ENCODE measurements at places on chromosomes 1 and 21.

DNA sequence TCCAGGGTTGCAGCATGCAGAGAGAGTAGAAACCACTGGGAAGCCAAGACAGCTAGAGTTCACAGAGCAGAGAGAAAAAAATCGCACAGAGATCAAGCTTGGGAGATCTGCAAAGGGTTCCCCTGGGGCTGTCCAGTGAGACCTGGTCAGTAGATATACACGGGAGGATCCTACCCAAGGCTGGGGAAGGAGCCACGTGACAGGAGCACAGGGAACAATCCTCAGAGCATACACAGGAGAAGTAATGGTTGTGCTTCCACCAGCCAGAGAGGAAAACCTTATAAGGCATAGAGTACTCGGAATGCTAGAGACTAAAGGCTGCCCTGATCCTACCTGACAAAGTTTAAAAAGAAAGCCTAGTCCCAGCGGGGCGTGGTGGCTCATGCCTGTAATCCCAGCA, 53.9 kb downstream of the GABPA start:
- H3K36me3 ChIP-seq = no peaks in the 10 kb centered on the region
- no peak for DNase-seq
- no peaks in the 10 kb centered on the region for H3K4me1 ChIP-seq
- no peak overlapping the region for H3K4me3 ChIP-seq
- H3K27ac ChIP-seq = no peak overlapping the region
- no peaks in the 10 kb centered on the region for H3K27me3 ChIP-seq

DNA sequence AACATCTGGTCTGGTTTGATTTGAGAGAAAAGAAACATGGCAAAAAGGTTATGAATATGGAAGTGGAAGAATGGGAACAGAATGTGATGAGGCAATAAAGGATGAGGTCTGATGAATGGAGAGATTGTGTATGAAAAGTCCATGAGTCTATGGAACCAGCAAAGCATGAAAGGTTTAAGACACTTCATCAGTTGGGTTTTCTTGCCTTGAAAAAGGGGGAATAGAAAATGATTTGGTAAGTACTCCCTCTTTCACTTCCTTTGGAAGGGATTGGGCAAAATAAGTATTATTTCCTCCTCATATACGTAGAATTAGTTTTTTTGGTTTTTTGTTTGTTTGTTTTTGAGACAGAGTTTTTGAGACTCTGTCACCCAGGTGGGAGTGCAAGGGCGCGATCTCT, 155.8 kb downstream of the TRIM33 start:
- H3K36me3 ChIP-seq = no peaks in the 10 kb centered on the region
- no peaks in the 10 kb centered on the region for H3K27me3 ChIP-seq
- no peak overlapping the region for H3K27ac ChIP-seq
- DNase-seq = no peak

GRCh38 chr1:33849211-33849610, 14.7 kb upstream of the HMGB4 start:
- H3K4me3 ChIP-seq = no peak overlapping the region
- DNase-seq = no peak
- H3K4me1 ChIP-seq = no peaks in the 10 kb centered on the region

DNA sequence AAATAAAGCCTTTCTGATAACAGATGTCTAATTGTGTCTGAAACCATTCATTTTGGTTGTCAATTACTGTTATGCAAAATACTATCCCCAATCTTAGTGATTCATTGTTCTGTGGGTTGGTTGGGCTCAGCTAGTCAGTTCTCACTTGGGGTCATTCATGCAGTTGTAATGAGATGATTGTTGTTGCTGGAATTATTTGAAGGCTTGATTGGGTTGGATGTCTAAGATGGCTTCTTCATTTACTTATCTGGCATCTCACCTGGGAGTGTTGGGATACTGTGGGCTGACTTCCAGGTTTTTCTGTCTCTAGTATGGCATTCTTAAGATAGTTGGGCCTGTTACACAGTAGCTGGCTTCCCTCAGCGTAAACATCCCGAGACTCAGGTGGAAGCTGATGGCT, 217.8 kb upstream of the B3GALT2 start:
- H3K4me1 ChIP-seq = peaks cover 4% of the 10 kb centered on the region
- no peak for DNase-seq
- H3K4me3 ChIP-seq = no peak overlapping the region
- H3K27ac ChIP-seq = no peak overlapping the region
- no peaks in the 10 kb centered on the region for H3K27me3 ChIP-seq
- no peaks in the 10 kb centered on the region for H3K36me3 ChIP-seq

- H3K4me3 ChIP-seq = no peak overlapping the region
- no peak for DNase-seq
- no peak overlapping the region for H3K27ac ChIP-seq
- H3K4me1 ChIP-seq = peaks cover 7% of the 10 kb centered on the region
Measured at GRCh38 chr1:109535971-109536491, 3.6 kb upstream of the GPR61 start.

- no peak overlapping the region for H3K4me3 ChIP-seq
- no peaks in the 10 kb centered on the region for H3K27me3 ChIP-seq
- no peak overlapping the region for H3K27ac ChIP-seq
- H3K4me1 ChIP-seq = no peaks in the 10 kb centered on the region
- DNase-seq = no peak
Measured at GRCh38 chr1:115077286-115077983, 11.9 kb downstream of the TSPAN2 start.

DNA sequence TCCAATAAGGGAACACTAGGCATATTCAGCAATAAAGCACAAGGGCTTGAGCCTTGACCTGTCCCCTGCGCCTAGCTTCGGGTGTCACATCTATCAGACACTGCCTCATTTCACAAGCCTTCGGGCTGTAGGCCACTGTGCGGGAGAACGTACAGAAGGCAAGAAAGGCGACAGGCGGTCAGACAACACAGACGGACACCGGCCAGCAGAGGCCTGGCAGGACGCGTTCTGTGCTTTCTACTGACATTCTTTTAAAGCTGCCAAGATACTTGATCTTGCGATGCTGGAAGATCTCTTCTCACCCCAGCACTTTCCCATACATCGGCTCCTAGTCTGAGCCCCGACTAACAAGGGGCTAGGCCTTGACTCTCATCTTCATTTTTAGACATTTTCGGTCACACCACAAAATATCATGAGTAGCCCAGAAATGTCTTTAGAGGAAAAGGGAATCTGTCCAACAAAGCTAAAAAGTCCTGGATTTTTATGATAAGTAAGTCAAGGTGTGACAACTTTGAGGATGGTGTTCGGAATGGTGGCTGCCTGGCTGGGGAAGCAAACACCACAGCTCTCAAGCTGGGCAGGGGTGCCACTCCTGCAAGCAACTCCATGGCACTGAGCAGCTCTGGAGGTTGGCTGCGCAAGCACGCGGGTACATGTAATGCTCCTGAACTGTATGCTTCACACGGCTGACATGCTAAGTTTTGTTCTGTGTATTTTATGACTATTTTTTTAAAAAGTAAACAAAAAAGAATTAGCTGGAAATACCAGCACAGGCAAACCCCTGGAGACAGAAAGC, 18.7 kb downstream of the RIPK4 start:
- H3K36me3 ChIP-seq = peaks cover 87% of the 10 kb centered on the region
- no peak for DNase-seq
- no peak overlapping the region for H3K27ac ChIP-seq
- peaks cover 28% of the 10 kb centered on the region for H3K4me1 ChIP-seq
- no peak overlapping the region for H3K4me3 ChIP-seq

DNA sequence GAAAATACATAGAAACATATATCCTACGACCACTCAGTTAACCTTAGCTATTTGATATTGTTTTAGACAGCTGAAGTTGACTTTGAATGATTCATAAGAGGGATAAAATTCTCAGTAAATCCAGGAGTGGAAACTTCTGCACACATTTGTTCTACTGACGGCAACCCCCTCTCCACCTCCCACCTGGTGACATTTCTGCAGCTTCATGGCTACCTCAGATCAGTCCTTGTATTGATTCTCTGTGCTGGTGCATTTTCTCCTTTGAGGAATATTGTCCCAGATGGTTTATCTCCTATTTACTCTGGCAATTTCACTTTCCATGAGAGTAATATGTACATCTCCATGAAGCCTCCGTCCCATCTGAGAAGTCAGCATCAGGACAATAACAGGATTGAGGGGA, 57.7 kb upstream of the COA6 start:
- H3K27ac ChIP-seq = no peak overlapping the region
- peaks cover 4% of the 10 kb centered on the region for H3K27me3 ChIP-seq
- no peak overlapping the region for H3K4me3 ChIP-seq

DNA sequence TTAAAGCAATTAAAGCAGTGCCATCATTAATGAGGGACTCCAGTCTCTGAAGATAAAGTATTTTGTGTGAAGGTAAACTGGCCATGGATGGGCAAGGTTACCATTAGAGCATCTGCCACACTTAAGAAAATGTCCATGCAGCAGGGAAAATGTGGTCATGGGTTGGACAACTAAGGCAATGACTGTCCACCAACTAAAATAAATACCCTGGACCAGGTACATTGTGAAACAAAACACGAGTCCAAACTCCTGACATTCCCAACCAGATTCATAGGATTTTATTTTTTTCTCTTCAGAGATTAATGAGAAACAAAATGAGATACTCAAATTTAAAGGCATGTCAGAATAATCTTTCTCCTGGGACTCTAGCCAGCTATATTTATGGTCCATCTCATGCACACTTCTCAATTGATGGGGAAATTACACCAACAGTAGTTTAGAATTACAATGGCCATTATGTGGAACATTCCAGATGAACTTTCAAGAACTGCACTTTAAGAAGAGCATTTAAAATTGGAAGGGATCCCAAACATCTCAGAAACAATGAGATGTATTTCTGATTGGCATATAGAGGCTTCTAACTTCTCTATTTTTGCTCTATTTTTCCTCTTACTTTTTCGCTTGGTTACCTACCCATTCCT, 8.1 kb downstream of the GBP7 start:
- H3K36me3 ChIP-seq = no peaks in the 10 kb centered on the region
- no peak overlapping the region for H3K4me3 ChIP-seq
- DNase-seq = no peak
- no peaks in the 10 kb centered on the region for H3K27me3 ChIP-seq
- no peaks in the 10 kb centered on the region for H3K4me1 ChIP-seq

Measured in large intestine (tissue), 12 donors.